ENCODE measurements at places on chromosomes 3 and 15.

- no peak for DNase-seq
Measured at GRCh38 chr15:94375997-94376396, 144.6 kb downstream of the MCTP2 start.

DNA sequence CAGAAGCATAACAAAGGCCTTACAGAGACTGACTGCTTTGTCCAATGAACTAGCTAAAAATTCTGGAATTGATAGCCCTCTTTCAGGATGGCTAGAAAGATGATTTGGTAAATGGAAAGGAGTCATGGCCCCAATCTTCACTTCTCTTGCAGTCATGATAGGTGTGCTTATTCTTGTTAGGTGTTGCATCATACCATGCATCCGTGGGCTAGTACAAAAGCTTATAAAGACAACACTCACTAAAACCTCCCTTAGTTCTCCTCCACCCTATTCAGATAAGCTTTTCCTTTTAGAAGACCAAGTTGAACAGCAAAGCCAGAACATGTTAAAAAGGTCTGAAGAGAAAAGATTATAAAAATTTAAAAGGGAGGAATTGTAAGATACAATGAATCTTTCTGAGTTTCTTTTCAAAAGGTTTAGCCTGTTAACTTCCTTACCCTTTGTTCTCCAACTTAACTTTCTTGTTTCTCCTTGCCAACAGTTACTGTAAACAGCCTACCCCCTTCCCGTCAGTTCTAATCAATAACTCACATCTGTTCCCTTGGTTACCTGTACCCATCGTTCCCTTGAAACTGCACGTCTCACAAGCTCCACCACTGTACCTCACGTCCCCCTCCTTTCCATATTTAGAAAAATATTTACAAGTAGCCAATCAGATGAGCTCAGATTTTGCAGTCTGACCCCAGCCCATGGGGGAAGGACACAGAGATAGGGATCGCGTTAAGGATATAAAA lies 105.8 kb downstream of the ZBBX start:
- no peak for DNase-seq

DNA sequence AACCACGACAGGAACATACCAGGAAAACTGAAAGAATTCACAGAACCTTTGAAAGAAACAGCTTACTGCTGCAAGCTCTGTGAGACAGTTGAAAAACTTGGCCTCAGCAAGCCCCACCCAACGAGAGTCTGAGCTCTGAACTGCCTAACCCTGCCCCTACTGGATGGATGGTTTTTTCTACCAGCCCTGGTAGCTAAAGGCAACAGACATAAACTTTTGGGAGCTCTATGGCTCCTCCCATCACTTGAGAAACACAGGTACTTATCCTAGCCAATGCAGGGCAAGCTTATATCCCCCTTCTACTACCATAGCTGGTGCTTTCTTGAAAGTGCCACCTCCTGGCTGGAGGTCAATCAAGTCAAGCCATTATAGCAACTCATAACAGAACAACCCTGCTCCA lies 471.8 kb downstream of the GRM7 start:
- DNase-seq, result no peak

- peak; percentile 33 for DNase-seq
Measured at GRCh38 chr3:87084868-87085267, 93.9 kb upstream of the VGLL3 start.

DNA sequence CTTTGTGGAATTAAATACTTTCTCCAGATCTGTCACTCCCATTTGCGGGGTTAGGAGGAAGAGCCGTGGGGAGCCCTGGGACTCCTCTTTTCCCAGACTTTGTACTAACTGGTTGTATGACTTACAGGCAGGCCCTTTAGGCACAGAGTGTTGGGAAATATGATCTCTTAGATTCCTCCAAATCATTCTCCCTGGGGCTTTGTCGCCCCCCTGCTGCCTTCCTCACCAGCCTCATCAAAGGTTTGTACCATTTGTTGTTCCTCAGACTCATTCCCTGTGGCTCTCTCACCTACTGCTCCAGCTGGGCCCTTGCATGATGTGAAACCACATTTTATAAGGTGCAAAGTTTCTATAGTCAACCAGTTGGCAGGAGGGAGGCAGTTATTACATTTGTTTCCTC lies 56.4 kb downstream of the CRYGS start:
- DNase-seq, result no peak

DNA sequence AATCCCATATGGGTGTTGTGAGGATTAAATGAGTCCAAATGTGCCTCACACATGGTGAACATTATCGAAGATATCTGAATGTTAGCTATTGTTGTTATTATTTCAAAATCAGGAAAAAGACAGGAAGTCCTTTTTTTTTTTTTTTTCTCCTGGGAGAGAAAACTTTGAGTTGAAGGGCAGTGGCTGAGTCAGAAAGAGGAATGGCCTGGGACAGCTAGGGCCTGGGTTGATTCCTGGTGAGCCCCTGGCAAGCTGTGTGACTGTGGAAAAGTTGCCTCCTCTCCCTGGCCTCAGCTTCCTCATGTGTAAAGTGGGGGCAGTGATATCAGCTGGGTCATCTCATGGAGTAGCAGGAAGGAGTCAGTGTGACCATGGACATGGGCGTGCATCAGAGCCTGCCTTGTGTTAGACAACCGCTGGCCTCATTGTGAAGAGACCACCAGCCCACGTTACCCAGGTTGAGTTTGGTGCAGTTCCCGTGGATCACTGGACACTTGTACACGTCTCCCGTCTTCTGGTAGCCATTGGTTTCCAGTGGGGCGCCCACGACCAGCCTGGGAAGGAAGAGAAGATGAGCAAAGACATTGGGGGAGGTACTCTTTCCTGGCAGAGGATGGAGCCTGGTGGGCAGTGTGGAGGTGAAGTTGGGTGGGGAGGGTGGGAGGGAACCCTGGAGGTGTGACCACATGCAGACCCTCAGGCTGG lies 63.1 kb downstream of the ITGA11 start:
- DNase-seq, result no peak

- no peak for DNase-seq
Measured at GRCh38 chr3:69882560-69882959, 117.0 kb upstream of the SAMMSON start.

GRCh38 chr15:68667800-68668625 lies 89.2 kb downstream of the CORO2B start:
- DNase-seq, result no peak

DNA sequence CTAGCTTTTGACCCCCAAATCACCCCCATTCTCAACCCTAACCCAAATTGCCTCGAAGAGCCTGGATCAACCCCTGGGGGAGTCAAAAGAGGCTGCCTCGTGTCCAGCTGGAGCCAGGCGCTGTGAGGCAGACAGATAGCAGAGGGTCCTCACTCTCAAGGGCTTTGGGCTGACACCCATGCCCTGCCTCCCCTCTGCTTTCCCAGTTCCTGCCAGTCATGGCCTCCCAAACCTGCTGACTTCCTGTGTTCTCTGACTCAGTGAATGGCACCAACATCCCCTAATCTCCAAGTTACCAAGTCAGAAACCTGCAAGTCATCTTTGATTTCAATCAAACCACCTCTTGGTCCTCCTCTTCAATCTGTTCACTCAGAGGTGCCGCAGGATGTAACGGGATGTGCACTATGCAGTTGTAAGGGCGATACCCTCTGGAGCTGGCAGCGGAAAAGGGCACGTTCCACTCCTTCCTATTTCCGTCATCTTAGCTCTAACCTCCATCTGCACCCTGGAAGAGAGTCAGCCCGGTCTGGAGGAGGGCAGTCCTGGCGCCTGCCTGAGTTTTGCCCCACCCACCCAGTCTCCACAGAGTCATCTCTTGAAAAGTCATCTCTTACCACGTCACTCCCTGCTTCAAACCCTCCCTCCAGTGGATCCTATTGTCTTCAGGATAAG lies 52.4 kb upstream of the FAM174B start:
- no peak for DNase-seq

DNA sequence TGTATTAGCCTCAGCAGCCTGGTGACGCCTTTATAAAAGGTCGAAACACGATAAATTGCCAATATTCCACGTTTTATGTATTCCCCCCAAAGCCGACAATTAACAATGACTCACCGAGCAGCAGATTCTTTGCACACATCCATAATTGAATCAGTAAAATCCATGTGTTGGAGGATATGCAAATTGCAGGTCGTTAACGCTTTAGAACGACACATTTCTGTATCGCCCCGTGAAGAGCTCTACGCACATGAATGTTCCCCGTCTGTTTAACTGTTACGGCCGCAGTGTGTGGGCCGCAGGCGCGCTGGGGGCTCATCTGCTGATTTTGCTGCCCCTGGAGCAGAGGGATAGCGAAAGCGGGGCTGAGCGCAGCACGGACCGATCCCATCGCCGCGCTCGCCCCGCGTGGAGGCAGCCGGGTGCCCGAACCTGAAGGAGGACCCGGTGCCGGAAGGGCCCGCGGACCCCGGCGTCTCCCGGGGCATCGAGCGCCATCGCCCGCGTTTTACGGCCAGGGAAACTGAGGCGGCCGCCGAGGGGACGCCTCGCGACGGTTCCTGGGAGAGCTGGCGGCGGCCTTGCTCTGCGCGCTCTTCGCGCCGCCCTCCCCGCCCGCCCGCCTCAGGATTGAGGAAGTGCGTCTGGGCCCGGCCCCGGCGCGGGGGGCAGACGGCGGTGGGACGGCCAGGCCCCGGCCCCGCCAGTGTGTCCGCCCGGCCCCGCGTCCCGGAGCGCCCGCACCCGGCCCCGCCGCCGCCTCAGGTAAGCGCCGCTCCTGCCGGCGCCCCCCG lies at the start of gene LRRK1:
Gene LRRK1 (plus strand): TSS at position 668 of the 791 bp plus-strand sequence. CDS start 5,276 bp downstream, outside the sequence.
- DNase-seq, result peak; percentile 57

- no peak for DNase-seq
Measured at GRCh38 chr3:119664370-119664769, 4.0 kb upstream of the POPDC2 start.

GRCh38 chr3:193378706-193379105 lies at the start of gene ATP13A5:
TSS of gene ATP13A5 (minus strand) at chr3:193378753. CDS start at chr3:193378725, 28 bp downstream.
- no peak for DNase-seq

All from astrocyte of the spinal cord (primary cell).